ENCODE measurements at places on chromosomes 7 and 10.

- DNase-seq = no peak
These were observed 44.8 kb upstream of the FAM133B start for GRCh38 chr7:92634924-92635519.

GRCh38 chr7:97075928-97076327 lies 41.6 kb upstream of the SDHAF3 start:
- no peak for DNase-seq

DNA sequence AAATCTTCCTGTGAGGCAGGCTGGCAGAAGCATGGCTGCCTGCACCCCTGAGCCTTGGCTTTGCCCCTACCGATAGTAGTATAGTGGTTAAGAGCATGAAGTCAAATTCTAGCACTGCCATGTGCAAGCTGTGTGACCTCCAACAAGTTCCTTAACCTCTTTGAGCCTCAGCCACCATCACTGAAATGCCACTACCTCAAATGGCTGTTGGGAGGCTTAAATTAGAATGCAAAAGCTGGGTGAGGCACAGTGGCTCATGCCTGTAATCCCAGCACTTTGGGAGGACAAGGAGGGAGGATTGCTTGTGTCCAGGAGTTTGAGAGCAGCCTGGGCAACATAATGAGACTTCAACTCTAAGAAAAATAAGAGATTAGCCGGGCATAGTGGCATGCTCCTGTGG lies 8.4 kb downstream of the SFRP5 start:
- DNase-seq = no peak

DNA sequence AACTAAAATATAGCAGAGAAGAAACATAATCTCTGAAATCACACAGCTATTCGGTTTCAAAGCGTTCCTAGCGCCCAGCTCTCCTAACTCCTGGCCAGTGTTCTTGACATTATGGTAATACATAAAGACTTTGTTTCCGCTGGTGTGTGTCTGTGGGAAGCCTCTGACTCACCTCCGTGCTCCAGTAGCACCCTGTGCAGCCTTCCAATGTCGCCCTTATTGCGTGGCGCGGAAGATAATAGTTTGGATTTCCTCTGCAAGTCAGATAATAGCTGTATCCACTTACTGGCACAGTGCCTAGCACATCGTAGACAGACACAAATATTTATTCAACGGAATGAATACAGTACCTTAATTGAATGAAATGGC lies 570 bp downstream of the BMS1 start:
- no peak for DNase-seq

Measured in midbrain (tissue), 1 donor.